GM06990 (cell line): ENCODE measurements at places on chromosomes 1 and 21.
A peak's percentile ranks its signal among the peaks of the same experiment; 100 is the strongest.

GRCh38 chr1:16071614-16072013, 1.8 kb downstream of the FAM131C start:
- no peak for DNase-seq

- DNase-seq = no peak
These were observed 296.9 kb upstream of the RUNX1 start for GRCh38 chr21:35345954-35346353.

- no peak for DNase-seq
These were observed 41.7 kb upstream of the IL20 start for GRCh38 chr1:206823727-206824126.

DNA sequence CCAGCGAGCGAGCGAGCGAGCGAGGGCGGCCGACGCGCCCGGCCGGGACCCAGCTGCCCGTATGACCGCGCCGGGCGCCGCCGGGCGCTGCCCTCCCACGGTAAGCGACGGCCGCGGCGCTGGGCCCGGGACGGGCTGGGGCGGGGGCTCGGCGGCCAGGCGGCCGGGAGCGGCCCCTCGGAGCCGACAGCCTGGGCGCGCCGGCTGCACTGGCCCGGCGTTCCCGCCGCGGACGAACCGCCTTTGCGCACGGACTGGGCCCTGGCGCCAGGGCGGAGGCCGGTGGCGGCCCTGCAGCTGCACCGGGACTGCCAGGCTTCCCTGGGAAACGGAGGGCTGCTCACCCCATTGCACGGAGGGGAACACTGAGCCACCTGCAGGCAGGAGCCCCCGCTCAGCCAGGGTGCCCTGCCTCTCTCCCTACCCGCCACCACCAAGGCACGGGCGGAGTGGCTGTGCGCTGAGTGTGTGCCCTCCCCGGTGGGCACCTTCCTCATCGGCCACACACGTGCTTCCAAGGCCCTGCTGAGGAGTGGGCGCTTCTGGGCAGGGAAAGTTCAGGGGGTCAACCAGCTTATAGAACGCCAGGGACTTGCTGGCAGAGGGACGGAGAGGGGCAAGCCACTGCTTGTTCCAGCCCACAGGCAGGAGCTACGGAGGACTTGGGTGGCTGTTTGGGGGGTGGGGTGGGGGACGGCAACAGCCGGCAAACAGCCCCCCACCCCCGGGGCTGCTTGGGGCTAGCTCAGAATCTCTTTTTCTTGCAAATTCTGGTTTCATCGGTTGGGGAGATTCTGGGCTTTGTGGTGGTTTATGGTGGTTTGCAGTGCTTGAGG, 532 bp downstream of the CSF1 start:
- DNase-seq = peak; percentile 50

- peak; percentile 50 for DNase-seq
These were observed 82.9 kb downstream of the GALNT2 start for GRCh38 chr1:230149751-230150584.

- DNase-seq = no peak
These were observed 10.5 kb downstream of the S100A7A start for GRCh38 chr1:153426809-153427208.

DNA sequence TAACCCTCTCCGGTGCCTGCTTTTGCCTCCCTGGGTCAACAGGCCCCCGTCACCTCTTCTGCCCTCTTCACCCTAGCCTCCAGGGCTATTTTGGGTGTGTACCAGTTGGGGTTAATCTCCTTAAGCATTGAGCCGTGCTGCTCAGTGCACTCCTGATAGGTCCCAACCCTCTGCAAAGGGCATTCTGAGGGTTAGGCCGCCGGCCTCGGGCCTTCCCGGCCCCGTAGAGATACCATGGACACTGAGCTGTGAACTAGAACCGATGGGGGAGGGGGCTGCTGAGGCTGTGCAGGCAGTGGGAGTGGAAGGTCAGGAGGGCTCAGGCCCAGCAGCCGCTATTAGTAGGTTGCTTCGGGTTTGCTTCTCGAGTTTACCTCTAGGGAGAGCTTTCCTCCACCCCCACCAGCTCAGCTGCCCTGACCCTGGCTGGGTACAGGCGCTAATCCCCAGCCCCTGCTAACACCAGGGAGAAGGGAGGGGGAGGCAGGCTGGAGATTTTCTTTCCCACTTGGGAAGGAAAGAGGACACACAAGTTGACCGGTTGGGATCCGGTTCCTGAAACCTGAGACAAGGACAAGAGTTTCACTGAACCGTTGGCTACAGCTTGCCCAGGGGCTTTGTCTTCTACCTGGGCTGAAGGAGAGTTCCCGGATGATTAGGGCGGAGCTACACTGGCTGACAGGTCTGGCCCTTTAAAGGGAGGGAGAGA, 4.8 kb downstream of the LMOD1 start:
- no peak for DNase-seq

GRCh38 chr1:199218533-199218932, 579.7 kb downstream of the PTPRC start:
- no peak for DNase-seq

DNA sequence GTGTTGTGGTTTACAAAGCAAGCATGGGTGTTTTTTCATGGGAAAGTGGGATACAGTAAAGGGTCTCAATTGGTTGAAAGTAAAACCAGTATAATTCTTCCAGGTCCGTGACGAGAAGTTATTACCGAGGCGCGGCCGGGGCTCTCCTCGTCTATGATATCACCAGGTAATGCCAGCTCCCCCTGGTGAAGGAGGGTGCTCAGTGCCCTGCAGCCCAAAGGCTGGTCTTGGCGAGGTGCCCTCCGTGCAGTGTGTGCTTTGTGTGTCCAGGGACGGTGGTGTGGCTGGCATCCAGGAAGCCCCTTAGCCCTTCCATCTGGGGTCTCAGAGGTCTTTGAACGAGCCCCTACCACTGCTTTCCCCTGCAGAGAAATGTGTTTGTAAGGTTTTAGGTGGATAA, 24.8 kb downstream of the RAB4A start:
- DNase-seq = no peak

DNA sequence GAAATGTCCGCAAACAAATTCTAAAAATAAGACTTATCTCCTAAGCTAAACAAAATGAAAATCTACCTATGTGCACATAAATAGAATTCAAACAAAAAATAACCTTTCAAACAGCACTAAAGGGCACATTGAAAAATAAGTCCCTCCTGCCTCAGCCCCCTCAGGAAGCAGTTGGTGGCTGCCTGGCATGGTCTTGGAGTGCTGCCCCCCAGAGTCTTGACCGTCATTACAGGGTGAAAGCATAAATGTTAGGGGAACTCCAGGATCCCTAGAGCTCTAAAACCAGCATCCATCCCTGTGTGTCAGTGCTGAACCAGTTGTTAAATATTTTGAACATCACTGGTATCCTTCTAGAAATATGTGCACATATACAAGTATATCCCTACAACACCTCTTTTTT, 6.5 kb upstream of the NPL start:
- no peak for DNase-seq

- DNase-seq = no peak
These were observed 23.3 kb downstream of the MR1 start for GRCh38 chr1:181057079-181057478.

- no peak for DNase-seq
These were observed 76.9 kb upstream of the TNFSF18 start for GRCh38 chr1:173127369-173128307.

DNA sequence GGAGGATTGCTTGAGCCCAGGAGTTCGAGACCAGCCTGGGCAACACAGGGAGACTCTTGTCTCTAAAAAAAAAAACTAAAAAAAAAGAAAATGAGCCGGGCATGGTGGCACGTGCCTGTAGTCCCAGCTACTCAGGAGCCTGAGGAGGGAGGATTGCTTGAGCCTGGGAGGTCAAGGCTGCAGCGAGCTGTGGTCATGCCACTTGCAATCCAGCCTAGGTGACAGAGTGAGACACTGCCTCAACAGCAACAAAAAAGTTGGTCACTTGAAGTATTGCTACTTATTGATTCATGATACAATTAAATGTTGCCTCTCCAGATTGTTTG, 57.9 kb upstream of the CXADR start:
- DNase-seq = no peak

DNA sequence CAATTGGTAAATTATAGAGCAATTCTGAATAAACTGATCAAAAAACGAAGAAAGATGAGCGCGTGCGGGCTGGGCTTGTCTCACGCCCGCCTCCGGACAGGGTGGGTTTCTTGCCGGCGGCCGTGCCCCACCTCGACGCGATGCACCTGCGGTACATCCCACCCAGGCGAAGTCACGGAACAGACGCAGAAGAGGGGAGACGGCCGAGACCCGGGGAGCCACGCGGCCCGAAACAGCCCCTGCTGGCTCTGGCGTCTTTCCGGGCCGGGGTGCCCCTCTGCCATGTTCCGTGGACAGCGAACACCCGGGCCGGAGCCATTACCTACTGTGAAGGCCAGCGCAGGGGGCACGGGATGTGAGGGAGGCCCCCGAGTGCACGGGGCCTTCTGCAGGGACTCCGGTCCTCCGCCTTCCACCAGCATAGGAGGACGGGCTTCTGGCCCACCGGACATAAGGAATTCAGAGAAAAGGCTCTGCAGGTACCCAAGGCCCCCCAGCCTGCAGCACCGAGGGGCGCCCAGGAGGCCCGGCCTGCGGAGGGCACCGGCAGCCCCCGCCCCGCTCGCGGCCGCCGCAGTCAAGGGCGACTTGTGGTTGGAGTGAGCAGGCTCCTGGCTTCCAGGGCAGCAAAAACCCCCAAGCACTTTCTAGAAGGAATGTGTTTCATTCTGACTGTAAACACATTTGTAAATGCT, 7.6 kb upstream of the C1QTNF12 start:
- DNase-seq = no peak

GRCh38 chr1:172760121-172760520, 101.2 kb downstream of the FASLG start:
- DNase-seq = no peak

GRCh38 chr1:206926286-206926685, 4.5 kb upstream of the FCMR start:
- no peak for DNase-seq

DNA sequence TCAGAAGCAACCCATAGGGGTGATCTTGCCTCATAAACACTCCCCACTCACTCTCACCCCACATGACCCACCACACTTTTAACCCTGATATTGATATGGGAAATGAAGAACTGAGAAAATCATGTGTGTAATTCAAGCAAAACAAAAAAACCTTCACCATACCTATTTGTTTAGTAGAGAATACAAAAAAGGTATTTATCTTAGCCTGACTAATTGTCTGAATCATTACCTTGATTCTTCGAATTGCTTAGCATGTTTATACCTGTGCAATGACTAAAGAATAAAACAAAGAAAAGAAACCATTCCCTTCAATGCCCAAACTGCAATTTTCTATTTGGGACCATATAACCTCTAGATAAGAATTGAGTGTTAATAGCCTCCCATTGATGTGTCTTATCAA, 1.8 kb downstream of the CLDN17 start:
- DNase-seq = no peak

DNA sequence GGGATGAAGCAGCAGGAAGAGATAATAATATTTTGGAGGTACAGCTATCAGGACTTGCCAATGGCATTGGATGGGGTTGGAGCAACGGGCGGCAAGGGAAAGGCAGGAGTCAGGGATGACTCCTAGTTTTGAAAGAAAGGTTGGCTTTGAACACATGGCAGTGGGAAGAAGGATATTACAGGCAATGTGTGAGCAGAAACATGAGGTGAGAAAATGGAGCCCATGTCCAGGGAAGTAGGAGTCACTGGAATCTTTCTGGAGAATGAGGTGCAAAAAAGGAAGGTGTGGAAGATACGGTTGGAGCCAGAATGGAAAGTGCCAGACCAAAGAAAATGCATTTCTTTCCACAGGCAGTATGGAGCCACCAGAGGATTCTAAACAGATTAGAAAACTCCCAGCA, 288.5 kb upstream of the KAZN start:
- no peak for DNase-seq

DNA sequence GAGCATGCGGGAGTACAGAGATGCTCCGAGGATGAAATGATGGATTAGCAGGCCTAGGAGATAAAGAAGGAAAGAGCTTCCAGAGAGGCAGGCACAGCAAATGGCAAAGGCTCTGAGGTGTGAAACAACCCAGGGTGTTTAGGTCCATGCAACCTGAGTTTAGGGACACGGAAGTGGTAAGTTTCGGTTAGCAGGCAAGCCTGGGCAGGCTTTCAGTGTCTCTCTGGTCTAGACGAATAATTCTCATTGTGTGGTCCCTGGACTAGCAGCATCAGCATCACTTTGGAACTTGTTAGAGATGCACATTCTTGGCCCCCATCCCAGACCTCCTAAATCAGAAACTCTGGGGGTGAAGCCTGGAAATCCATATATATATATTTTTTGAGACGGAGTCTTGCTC, 18.6 kb downstream of the NKAIN1 start:
- DNase-seq = no peak

GRCh38 chr1:50851466-50851865, 108.6 kb downstream of the FAF1 start:
- no peak for DNase-seq

DNA sequence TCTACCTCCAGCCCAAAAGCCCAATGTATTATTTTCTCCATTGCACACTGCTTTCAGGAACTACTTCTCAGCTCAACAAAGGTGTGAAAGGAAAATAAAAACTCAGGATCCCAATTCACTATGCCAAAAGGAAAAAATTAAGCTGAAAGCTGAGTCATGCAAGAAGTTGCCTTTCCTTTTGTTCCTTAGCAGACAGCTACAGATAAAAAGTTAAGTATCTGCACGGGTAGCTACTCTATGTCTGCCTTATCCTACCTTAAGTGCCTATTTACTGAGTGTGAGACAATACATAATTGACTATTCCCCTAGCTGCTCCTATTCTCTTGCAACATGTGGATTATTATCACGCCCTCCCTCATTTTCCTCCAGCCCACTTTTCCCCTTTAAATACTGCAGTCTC, 84.1 kb downstream of the ADCY10 start:
- DNase-seq = no peak

- no peak for DNase-seq
These were observed 1357.4 kb upstream of the ADGRL4 start for GRCh38 chr1:80363689-80364475.

DNA sequence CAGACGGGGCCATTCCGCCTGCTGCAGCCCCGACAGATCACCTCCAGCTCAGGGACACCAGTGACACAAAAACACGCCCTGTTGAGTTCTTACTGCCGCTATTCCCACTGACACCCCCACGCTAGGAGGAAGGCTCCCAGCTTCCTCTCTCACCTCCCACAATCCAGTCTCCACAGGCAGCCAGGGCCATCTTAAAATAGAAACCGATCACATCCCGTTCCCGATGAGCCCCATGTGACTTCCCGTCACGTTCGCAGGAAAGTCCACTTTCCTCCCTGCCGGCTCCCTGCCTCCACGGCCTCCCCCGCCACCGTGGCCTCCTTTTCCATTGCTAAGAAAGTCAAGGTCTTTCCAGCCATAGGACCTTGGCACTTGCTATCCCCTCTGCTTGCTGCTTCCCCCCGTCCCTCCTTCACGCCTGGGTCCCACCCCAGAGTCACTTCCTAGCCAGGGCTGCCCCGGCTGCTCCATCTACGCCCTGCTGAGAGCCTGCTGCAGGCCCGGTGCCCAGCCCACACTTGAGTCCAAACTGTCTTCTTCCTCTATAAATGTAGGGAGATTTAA, 24.0 kb upstream of the DDOST start:
- DNase-seq = no peak

DNA sequence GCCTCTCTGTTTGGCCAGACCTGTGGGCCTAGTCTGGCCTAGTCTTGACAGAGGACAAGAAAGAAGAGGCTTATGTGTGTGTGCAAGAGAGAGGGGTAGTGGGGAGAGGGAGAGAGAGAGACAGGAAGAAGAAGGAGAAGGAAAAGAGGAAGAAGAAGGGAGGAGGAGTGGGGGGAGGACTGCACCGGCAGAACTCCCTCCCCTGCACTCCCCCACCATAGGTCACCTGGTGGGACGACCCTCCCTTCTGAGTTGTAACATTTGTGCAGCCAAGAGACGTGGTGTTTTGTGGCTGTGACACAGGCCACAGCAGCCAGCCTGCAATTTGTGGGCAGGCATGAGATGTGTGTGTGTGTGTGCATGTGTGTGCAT, 4.3 kb downstream of the INAVA start:
- no peak for DNase-seq

GRCh38 chr1:182304627-182305026, 87.0 kb downstream of the GLUL start:
- no peak for DNase-seq
